ENCODE measurements at places on chromosomes 1 and 21.

- no peak for DNase-seq
Observed at GRCh38 chr1:212514056-212514614, 81.4 kb downstream of the NENF start.

GRCh38 chr1:109247401-109248365 lies 1.7 kb upstream of the CELSR2 start:
- DNase-seq = no peak

DNA sequence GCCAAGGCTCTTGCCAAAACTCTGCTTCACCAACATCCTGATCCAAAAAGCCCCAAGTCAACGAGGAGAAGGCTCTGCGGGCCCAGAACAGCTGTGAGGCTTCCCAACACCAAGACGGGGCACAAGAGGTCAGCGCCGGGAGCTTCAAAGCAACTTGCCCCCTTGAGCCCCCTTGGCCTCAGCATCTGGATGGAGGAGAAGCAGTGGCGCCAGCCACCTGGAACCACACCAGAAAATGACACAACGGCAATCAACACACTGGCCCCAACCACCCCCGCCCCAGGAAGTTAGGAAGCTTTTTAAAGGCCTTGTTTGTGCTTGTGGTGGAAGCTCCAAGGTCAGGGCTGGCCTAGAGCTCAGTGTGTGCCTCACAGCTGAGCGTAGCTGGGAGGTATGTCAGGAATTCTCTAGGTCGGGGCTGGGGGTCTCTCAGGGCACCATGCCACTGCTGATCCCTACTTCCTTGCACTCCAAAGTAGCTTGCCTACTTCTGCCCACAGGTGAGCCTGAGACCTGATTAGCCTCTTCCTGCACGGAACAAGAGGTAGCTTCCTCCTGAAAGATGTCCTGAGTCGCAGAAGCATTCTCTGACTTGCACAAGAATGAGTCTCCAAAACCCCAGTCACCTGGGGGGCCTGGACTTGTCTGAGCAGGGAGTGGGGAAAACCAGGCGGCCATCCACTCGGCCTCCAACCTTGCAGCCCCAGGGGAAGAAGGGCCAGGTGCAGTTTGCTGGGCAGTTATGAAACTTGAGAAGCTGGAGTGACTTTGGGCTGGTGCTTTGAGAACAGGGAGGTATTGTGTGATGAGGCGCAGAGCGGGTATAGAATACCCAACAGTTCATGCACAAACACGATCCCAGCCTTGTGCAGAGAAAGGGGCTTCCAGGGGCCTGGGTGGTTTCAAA lies 9.7 kb upstream of the SRP9 start:
- no peak for DNase-seq

DNA sequence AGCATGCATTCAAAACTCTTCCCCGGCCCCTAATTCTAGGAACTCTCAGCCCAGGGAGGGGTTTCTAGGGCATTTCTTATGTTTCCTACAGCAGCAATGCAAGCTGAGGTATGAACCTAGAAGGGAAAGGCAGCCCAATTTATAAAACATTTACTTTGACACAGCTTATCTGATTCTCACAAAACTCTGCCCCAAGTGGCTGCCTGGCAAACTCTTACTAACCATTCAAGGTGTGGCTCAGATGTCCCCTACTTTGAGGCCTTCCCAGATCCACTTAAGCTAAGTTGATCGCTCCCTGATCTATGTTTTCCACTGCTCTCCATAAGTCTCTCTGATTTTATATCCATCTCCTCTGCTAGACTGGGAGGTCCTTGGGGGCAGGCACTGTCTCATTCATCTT lies 35.4 kb downstream of the AK2 start:
- DNase-seq = no peak

- no peak for DNase-seq
Observed at GRCh38 chr1:36157973-36158826, 2.2 kb downstream of the MAP7D1 start.

Measured in stimulated activated CD8-positive, alpha-beta memory T cell treated with anti-CD3 and anti-CD28 coated beads, Interleukin-4, amount 100 ng/mL, for 1 hour (primary cell).